Amniotic stem cell (primary cell): ENCODE measurements at places on chromosomes 11 and 22.

GRCh38 chr22:17418890-17419324 lies 49.6 kb downstream of the CECR2 start:
- no peak for DNase-seq

DNA sequence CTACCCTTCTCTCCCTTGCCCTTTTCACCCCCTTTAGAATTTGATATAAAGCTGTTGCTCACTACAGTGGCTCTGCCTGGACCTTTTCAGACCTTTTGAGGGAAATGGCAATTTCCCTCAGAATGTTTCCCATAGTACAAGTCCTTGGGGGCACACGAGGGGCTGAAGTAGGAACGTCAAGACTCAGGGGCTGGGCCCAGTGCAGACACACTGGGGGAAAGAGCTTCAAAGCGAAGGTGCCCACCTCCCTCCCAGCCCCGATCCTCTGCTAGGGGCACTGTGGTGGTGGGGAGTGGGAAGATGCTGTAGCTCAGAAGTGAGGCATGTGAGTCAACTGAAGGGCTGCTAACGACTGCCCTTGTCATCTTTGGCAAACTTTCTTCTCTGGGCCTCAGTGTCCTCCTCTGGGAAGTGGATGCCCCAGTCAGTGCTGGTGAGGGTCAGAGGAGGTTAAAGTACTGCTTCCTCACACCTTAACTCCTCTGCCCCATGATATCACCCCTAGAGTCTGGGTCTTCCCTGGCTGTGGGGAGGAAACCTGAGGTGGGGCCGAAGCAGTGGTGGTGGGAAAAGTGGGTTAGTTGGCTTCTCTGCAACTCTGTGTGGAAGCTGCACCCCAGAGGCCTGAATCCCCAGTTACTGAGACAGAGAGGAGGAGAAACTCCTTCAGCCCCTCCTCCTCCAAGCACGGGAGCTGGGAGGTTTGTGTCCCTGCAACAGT lies 425.3 kb upstream of the B3GAT1 start:
- no peak for DNase-seq

GRCh38 chr11:125842321-125842948 lies 9.3 kb downstream of the PATE4 start:
- no peak for DNase-seq

DNA sequence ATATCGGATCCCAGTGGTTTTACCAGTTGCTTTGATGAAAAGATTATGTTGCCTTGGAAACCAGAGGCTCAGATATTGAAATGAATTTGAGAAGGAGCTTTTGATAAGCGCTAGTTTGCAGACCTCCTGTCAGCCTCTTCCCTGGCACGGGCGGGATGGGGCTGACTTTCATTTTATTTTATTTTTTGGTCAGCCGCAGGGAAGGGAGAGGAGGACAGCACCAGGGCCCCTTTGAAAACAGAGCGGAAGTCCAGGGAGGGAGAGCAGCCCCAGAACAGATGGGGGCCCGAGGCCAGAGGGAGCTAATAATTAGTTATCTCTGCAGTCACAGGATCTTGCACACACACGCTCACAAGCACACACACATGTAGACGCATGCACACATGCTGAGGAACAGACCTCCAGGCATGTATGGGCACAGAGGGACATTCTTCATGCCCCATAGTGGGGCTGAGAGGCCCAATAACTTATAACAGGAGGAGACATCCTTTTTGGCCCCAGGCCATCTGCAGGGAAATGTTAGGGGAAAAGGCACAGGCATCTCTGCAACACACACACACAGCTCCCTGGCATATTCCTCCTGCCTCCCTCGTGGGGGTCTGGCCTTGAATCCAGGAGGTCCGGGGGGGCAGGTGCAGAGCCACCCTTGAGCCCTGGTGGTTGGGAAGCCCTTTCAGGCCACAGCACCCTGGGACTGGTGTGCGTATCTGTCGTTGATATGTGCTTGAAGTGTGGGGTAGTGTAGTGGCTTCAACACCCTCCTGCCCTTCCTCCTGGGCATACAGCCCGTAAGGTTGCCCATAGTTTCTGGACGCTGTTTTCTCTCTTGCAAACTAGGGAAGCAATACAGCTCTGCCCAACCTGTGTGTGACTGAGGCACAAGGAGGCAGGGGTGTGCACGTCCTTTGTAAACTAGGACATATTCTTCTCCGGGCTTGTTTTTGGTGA lies 117.3 kb downstream of the CEP164 start:
- DNase-seq = no peak

DNA sequence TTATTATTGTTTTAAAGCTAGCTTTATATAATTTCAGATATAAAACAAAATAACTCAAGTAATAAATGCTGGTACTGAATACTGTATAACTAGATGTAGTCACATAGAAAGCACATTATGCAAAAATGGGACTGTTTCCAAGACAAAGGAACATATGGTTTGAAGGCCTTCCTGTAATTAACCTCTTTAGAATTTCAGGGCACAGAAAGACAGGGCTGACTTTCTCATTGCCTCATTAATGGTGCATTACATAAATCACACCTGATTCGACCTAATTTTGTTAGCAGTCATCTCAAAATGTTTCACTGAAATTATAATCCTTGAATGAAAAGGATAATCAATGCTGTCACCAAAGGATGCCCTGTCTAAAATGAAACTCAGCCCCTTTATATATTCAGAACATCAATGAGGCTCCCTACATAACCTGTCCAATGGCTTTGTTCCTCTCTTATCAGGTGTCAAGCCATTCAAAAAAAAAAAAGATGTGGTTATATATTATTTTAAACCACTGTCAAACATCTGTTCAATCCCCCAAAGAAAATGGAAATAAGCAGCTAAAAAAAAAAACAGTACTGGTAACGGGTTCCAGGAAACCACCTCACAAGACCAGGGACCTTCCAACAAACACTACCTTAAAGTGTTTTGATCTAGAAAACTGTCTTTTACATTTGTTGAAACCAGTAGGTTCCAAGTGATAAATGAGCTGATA lies 77.4 kb downstream of the FAM168A start:
- no peak for DNase-seq

DNA sequence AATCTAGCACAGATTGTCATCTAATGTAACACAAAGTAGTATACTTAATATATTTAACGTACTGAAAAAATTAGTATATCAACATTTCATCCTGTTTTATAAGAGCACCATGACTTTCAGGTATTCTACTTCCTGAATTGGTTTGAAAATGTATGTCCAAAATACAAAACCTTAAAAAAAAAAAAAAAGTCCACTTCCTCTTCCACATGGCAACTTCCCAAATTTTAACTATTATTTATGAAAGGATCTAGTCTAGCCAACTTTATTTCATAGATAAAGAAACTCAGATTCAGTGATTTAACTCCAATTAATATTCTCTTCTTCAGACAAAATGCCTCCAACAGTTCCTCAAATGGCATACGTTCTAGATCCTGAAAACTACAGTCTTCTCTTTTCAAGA lies 44.0 kb downstream of the PIK3C2A start:
- no peak for DNase-seq

GRCh38 chr22:45172881-45173585 lies 9.3 kb downstream of the NUP50 start:
- no peak for DNase-seq

GRCh38 chr22:44448271-44448830 lies 49.7 kb downstream of the RTL6 start:
- DNase-seq = peak; percentile 85

DNA sequence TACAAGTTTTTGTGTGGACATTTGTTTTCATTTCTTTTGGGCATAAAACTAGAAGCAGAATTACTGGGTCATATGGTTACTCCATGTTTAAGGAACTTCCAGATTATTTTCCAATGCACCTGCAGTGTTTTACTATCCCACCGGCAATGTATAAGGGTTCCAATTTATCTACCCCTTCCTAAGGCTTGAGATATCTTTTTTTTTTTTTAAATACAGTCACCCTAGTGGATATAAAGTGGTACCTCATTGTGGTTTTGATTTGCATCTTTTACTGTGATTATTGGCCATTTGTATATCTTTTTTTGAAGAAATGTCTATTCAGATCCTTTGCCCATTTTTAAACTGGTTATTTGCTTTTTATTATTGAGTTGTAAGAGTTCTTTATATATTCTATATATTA lies 34.6 kb upstream of the UCP3 start:
- DNase-seq = no peak

DNA sequence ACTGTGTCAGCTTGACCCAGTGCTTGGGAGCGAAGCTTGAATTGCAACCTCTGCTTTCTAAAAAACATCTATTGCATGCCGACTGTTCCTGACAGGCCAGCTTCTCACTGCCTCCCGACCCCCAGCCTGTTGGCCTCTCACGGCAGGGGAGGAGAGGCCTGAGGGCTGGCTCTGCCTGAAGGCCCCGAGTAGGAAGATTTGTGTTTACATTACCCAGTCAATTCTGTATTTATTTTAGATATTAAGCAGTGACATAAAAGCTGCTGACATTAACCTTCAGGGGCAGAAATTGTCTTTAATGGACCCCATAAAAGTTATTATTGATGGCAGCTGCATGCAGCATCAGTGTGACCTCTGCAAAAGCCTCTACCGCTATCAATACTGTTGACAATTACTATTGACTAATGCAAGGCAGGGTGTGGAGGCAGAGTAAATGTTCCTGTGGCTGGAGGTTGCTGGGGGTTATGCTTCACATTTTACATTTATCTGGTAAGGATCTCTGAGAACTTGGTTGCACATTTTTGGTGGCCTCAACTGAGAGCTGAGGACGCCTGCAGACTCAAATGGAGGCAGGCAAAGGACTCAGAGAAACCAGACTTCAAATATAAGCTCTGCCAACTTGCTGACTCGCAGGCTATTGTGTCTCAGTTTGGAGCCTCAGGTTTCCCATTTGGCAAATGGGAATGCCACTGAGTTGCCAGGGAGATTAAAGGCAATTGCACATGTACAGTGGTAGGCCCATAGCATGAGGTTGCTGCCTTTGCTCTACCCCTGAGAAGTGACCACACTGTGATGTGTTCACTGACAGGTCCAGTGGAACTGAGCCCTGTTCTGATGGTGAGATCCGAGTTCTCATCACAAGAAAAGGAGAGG lies 380.5 kb downstream of the TENM4 start:
- DNase-seq = no peak

GRCh38 chr11:46330563-46331281 lies 16.5 kb upstream of the DGKZ start:
- DNase-seq = no peak

GRCh38 chr11:862081-862661 lies 19.5 kb downstream of the TSPAN4 start:
- no peak for DNase-seq

GRCh38 chr11:19679952-19680828 lies 32.4 kb upstream of the NAV2 start:
- peak; percentile 93 for DNase-seq

DNA sequence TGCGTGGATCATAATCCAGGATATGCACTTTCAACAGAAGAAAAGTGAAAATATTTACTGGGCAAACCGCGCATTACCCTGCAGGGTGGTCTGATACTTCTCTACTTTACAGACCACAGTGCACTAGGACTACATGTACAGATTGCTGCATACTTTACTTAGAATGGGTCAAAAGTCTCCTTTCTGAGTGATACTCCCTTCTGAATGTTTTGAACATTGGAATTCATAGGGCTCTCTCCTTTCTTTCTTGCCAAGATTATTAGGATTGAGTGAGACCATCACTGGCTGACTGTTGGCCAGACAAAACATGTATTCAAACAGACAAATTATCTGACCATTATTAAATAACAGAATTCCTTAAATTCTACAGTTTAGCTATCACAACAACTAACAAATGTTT lies 6.6 kb upstream of the FIBIN start:
- no peak for DNase-seq

DNA sequence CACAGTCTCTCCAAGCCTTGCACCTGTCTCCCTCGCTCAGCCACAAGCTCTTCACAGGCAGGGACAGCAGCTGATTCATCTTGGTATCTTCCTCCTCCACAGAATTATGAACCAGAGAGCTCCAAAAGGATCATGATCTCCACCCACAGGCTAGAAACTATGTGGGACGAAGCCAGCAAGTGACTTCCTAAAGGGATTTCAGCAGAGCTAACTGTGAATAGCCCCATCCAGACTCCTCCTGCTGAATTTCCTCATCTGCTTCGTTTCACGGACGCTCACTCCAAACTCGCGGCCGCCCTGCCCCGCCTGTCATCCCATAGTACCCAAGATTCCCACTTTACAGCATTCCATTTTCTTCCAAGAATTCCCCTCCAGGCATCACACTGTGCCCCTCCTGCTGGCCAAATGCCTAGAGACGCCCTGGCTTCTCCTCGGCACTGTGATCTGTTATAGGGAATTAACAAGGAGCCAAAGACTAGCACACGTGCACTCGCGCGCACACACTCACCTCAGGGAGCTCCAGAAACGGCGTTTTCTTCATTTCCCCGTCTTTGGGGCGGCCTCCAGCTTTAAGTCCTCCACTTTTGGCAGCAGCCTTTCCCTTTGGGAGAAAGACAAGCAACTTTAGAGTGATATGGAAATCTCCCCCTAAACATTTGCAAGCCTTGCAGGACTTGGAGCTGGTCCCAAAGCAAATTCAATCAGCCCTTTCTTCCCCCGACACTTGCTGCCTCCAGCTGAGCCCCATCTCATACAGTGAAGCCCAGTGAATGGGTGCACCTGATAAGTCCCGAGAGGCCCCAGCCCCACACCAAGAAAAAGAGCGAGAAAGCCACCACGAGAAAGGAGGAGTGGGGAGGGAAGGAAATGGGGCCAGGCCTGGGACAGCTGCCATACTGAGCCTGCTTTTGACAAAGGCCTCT lies 35.5 kb downstream of the SPATA19 start:
- DNase-seq = no peak

GRCh38 chr11:2561696-2562581 lies 117.1 kb downstream of the KCNQ1 start:
- no peak for DNase-seq

DNA sequence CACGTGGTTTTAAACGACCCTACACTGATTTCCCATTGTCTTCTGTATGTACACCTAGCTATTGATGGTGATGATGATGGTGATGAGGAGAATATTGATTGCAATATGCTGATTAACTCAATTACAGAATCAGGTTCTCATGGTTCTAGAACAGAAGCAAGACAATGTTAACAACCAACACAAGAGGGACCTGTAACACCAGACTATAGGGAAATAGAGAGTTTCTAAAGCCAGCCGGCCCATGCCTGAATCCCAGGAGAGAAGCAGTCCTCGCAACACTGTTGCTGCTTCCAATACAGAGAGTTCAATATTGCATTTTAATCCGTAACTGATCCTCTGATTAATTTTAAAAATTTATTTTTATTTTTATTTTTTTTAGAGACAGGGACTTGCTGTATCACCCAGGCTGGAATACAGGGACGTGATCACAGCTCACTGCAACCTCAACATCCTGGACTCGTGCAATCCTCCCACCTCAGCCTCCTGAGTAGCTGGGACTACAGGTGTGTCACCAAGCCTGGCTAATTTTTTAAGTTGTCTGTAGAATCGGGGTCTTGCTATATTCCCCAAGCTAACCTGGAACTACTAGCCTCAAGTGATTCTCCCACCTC lies 22.2 kb upstream of the UBASH3B start:
- DNase-seq = peak; percentile 12

GRCh38 chr11:109752212-109752825 lies 330.3 kb downstream of the C11orf87 start:
- no peak for DNase-seq
